ENCODE measurements at places on chromosomes 1 and 21. TPM values are rescaled to one million over a fixed set of nuclear protein-coding genes. Genes with fewer than 3 reads are reported as not detected.

- DNase-seq, result no peak
Observed at GRCh38 chr1:29679316-29679715, 443.0 kb downstream of the PTPRU start.

Gene COL6A2
- 23.9 TPM for total RNA-seq

Gene OR2L3
- total RNA-seq, result not detected

GRCh38 chr1:208238710-208239472, 5.3 kb downstream of the PLXNA2 start:
- DNase-seq, result no peak

DNA sequence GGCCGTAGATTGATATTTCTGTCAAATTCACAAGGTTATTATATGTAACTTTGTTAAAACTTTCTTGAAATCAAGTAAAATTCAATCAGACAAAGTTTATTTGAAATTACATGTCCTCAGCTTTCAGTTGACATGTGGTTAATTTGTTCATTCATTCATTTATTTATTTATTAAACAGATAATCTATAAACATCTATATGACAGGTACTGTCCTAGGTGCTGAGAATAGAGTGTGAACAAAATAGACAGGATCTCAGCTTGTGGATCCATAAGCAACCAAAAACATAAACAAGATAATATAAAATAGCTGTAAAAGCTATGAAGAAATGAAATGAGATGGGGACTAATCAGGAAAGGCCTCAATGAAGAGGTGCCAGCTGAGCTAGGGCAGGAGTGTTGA, 72.0 kb downstream of the LRRC8D start:
- DNase-seq, result no peak

GRCh38 chr1:209845408-209845725, 17.6 kb downstream of the UTP25 start:
- DNase-seq, result no peak

Gene BCL2L15
- total RNA-seq, result 2.9 TPM

GRCh38 chr1:89823679-89824292, 3.0 kb downstream of the LRRC8D start:
- DNase-seq, result no peak

DNA sequence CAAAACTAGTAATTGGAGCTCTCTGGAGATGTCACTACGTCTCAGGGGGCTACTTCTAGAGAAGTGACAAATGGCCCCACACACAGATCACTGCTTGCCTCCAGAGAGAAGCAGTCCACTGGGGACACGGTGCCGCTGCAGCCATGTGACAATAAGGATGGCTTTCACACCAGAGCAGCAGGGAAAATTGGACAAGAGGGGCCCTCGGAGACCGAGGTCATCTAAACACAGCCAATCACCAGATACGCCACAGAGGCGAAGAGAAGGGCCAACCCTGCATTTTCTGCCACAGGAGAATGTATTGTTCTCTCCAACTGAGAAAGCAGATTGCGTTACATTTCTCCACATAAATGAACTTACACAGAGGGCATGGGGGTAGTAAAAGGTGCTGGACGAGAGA, 51.2 kb upstream of the TIAM1 start:
- no peak for DNase-seq
